ENCODE measurements at places on chromosomes 3 and 15.

GRCh38 chr3:71653414-71653807 is 69.9 kb upstream of the FOXP1 start:
- DNase-seq = no peak

- DNase-seq = no peak
Observed at GRCh38 chr3:66996696-66997095, 1.4 kb upstream of the KBTBD8 start.

DNA sequence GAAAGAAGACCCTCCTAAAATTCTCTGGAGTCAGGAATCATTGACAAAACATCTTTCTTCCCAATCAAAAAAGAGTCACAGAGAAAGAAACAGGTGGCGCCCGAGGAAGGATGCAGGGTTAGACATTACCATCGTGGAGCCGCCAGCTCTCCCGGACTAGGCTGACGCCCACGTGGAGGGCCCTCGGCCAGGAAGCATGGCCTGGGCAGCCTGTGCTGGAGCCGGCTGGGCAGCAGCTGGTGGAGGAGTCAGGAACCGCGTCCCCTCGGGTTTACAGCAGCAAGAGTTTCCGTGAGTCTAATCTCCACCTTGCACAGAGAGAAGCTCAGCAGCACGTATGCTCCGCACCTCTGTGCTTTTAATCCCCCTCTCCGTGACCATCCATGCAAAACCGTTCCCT is 533.7 kb upstream of the ATP11B start:
- peak; percentile 34 for DNase-seq

DNA sequence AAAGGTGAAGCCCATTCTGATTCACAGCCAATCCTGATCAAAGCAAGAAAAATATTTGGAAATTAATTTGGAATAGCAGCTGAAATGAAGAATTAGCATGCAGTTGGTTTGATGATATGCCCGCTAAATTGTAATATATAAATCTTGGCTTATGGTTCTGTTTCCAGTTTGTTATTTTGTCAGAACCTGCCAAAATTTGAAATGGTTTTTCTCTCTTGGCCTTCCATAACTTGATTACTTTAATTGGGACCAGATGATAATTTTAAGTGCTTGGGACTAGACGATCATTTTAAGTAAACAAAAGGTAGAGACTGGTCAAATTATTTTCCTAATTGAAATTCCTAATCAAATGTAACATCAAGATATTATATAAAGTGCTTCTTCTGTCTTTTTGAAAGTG is 842.4 kb downstream of the TBL1XR1 start:
- no peak for DNase-seq

DNA sequence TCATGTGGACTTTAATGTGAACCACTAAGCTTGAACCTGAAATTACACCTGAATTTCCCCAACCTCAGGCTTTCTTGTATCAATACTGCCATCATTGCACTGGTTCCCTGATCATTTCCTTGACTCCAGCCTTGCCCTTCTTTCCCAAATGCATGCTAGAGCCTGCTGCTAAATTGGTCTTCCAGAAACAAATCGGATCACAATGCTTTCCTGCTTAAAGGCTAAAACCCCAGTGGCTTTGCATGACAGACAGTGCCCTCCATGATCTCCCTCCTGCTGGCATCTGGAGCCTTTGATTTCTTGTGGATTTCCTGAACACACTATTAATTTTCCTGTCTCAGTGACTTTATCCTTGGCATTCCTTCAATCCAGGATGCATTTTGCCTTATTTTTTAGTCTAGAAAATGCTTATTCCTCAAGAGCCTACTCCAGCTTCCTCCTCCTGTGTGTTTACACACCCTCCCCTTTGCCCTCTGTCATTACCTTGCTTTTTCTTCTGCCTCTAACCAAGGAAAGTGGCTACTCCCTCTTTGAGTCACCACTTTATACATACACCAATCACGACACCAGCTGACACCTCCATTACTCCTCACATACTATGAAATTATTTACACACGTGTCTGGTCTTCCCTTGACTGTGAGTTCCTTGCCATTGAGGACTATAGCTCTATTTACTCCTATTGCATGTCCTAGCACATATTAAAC is 214.6 kb downstream of the KCNAB1 start:
- no peak for DNase-seq

DNA sequence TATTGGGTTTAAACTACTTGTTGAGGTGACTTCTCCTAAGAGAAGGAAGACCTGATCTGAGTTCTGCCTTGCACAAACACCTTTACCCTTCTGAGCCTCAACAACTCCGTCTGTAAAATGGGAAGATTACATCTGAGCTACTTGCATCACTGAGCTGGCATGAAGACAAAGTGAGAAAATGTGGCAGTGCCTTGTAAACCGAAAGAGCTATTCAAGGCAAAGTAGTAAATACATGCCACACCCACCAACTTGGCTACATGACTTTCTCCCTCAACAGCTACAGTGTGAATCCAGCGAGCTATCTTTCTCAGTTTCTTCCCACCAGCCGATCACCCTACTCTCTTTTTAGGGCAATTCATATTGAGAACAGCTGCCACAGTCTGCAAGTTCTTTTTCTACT is 148.3 kb downstream of the FOXB1 start:
- no peak for DNase-seq

DNA sequence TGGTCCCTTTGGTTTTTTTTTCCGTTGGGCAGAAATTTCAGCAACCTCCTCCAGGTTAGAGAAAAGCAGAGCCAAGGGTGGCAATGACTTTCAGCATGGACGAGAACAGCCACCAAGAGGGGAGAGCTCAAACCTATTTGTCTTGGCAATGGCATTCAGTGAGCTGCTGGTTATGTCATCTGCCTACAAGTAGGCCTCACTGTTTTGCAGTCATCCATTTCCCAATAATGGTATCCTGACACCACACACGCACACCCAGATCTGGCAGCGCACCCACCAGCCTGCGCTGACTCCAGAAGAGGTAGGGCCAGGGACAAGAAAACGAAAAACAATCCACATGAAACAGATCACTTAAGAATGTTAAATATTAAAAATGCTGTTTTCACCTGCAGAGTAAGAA is 92.3 kb downstream of the MAGI1 start:
- no peak for DNase-seq

- peak; percentile 35 for DNase-seq
Observed at GRCh38 chr3:178802993-178803693, 266.9 kb downstream of the KCNMB2 start.

- DNase-seq = no peak
Observed at GRCh38 chr15:51054535-51054934, 40.2 kb downstream of the TNFAIP8L3 start.

DNA sequence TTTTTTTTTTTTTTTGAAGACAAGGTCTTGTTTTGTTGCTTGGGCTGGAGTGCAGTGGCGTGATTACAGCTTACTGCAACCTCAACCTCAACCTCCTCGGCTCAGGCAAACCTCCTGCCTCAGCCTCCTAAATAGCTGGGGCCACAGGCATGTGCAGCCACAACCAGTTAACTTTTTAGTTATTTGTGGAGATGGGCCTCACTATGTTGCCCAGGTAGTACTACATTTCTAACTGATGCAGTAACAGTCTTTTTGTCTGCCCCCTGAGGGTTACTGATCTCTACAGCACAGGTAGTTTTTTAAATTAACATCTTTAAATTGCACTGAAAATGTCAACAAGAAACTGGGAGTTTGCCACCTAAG is 3.4 kb upstream of the LMLN start:
- no peak for DNase-seq

DNA sequence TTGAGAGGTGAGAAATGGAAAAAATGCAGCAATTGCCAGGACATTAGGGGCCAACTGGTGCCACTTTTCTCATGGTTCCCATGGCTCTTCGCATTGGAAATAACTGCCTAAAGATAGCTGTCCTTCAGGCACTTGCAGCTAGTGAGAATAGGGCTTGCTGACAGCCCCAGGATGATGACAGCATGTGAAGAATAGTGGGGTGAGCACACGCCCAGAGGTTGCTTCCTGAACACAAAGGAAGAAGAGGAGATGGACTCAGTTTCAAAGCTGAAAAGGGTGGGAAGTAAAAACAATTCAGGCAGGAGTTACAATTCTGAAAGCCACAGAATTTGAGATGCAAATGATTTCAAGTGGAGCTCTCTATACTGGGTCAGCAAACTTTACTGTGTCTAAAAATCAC is 45.6 kb downstream of the TNFAIP8L3 start:
- DNase-seq = no peak

GRCh38 chr15:33616475-33616874 is 305.7 kb downstream of the RYR3 start:
- DNase-seq = no peak

DNA sequence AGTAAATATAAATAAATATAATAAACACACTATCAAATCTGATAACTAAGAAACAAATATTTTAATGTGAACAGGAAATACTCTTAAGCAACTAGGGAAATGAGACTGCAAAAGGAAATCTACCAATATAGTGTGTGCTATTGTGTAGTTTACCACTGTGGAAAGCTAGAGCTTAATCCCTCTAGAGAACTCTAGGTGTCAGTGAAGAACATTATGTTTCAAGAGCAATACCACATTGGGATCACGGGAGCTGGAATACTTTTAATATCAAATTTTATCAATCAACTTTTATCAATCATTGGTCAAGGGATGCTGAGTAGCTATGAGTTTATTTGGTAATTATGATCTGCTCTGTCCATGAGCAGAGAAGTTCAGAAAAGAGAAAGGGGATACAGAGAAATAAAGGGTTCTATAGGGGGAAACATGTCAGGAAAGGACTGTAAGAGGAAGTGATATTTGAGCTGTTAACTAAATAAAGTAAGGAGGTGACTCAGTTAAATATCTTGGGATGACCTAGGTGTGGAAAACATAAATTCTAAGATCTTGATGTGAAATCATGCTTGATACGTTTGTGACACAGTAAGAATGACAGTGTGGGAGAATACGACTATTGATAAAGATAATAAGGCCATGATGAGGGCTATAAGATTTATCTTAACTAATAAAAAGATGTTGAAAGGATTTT is 762.2 kb upstream of the ALCAM start:
- DNase-seq = peak; percentile 41

- no peak for DNase-seq
Observed at GRCh38 chr15:63369781-63370180, 11.9 kb downstream of the CA12 start.

DNA sequence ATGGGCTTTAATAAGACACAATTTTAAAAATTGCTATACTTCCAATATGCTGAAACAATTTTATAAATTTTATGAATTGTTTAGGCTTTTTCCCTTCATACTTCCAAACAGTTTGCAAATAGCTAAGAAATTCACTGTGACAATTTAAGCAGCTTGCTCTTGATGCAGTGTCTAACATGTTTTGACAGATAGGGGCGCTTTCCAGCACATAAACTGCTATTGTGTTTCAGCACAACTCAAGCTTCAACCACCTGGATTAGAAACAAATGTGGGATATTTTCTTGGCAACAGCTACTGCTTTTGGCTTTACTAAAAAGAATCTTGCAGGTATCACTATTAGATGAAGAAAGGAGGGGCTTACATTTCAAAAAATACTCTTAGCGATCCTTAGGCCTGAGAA is 565.8 kb upstream of the DPPA4 start:
- no peak for DNase-seq

- peak; percentile 95 for DNase-seq
Observed at GRCh38 chr3:9396301-9396631, 1.1 kb upstream of the SETD5 start.

DNA sequence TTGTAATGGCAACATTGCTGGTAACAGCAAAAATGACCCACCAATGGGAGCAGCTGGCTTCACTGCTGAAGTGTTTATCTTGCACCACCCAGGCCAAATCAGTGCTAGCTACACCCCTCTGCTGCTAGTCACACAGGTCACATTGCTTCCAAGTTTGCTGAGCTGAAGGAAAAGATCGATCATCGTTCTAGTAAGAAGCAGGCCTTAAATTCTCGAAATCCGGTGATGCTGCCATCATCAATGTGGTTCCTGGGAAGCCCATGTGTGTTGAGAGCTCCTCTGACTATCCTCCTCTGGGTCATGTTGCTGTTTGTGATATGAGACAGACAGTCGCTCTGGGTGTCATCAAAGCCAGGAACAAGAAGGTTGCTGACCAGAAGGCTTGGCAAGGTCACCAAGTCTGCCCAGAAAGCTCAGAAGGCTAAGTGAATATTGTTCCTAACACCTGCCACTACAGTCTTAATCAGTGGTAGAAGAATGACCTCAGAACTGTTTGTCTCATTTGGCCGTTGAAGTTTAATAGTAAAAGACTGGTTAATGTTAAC is 21.2 kb downstream of the TM4SF4 start:
- no peak for DNase-seq

GRCh38 chr15:100879464-100880138 is at the start of gene ALDH1A3:
Gene ALDH1A3, plus strand, starts transcription at chr15:100879831. Its CDS starts 77 bp downstream, at chr15:100879908.
- no peak for DNase-seq

DNA sequence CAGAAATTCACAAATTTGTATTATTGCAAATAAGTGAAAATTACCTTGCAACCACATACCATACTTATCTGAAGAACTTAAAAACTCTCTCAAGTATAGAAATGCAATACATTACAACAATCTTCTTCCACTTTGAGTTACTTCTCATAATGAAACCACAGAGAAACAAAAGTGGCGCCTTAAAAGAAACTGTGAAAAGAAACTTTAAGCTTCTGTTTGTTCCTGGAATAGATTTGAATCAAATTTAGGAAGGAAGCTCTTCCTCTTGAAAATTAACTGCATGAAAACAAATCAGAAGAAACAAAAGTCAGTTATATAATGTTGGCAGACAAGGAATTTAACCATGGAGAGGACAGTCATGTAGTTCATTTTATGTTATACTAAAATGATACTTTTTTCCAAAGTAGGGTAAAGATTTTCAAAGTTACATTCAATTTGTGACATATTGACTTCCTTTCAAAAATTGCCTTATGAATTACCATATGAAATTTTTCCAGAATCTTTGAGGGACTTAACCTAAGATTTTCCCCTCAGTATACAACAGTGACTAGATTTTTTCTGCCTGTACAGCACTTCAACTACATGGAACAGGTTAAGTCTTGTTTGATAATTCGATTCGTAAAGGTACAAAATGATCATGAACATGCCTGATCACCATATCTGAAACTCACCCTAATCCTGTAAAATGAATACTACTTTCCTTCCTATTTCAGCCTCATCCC is 57.6 kb upstream of the TNFSF10 start:
- no peak for DNase-seq

DNA sequence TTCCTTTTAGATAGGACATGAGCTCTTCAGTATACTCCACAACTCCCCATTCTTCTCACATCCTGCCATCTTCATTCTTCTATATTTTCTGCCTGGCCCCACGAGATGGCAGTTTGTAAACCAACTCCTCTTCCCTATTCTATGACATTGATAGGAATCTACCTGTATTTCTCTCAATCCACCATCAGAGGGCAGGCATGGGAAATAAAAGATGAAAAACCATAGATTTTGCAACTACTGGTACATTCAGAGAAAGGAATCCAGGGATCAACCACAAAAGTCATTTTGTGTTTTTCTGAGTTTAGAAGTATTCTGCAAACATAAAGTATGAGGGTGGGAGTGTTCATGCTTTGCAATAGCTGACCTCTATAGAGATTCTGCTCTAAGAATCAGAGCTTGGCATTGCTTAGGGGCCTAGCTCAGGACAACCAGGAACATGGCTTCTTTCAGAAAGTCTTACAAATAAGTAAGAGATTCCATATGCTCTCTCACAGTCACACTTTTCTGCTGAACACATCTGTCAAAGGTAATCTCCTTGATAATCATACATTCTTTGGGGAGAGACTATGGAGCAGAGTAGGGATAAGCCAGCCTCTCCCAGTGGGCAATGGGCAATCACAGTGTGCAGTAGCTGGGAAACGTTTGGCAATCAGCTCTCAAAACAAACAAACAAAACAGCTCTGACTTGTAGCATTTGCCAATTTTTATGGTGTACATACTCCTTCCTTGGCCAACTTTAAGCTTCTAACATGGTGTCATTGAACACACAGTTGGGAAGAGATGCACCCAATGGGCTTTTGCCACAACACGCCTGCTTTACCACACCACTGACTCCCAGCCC is 43.1 kb upstream of the SLC25A36 start:
- DNase-seq = peak; percentile 90

All from LHCN-M2 (cell line).